Mesothelial cell of epicardium (in vitro differentiated cells): ENCODE measurements at places on chromosomes 13 and 19.

- peaks cover 8% of the 10 kb centered on the region for H3K4me1 ChIP-seq
- DNase-seq = no peak
- peaks cover 5% of the 10 kb centered on the region for H3K36me3 ChIP-seq
- no peak overlapping the region for H3K4me3 ChIP-seq
- no peak overlapping the region for H3K27ac ChIP-seq
Measured at GRCh38 chr19:11451327-11451870, 16.0 kb downstream of the PRKCSH start.

DNA sequence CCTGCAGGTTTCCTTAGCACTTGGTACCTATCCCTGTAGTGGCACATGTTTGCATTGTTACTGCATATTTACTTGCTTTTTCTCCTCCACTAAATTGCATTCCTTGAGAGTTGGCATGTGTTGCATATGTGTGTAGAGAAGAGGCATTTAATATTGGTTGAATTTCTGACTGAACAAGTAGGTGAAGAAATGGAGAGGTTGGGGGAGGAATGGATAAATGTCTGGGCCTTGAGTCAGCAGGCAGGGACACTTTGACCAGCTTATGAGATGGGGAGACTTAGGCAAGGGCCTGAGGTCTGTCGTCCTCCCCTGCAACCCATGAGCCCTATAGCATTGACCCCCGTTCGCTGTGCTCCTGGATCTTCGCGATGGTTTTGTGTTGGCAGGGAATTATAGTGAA is 2.0 kb upstream of the GPR18 start:
- H3K27me3 ChIP-seq = no peaks in the 10 kb centered on the region
- no peak overlapping the region for H3K27ac ChIP-seq
- DNase-seq = no peak
- H3K4me1 ChIP-seq = no peaks in the 10 kb centered on the region
- H3K36me3 ChIP-seq = peaks cover 8% of the 10 kb centered on the region
- H3K4me3 ChIP-seq = no peak overlapping the region

GRCh38 chr13:113176280-113176679 is 17.8 kb downstream of the PROZ start:
- H3K27ac ChIP-seq = no peak overlapping the region
- no peaks in the 10 kb centered on the region for H3K4me1 ChIP-seq
- DNase-seq = no peak
- peaks cover 38% of the 10 kb centered on the region for H3K36me3 ChIP-seq
- H3K27me3 ChIP-seq = no peaks in the 10 kb centered on the region

DNA sequence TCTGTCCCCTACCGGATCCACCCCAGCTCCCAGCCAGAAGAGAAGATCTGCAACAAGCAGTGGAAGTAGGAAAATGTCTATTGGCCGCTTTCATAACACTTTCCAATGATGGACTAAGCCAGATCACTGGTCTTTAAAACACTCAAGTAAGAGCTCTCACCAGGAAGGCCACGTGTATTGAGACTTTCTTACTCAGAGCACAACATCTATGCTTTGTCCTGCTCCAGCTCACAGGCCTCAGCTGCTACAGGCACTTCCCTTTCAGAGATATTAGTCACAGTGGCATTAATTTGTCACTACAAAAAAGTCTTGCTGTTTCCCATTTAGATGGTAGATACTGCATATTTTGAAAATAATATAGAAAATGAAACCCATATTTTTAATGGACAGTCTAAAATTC is 164.2 kb downstream of the ABCC4 start:
- no peak overlapping the region for H3K4me3 ChIP-seq
- no peak overlapping the region for H3K27ac ChIP-seq
- no peak for DNase-seq
- H3K27me3 ChIP-seq = peaks cover 3% of the 10 kb centered on the region
- H3K4me1 ChIP-seq = no peaks in the 10 kb centered on the region

DNA sequence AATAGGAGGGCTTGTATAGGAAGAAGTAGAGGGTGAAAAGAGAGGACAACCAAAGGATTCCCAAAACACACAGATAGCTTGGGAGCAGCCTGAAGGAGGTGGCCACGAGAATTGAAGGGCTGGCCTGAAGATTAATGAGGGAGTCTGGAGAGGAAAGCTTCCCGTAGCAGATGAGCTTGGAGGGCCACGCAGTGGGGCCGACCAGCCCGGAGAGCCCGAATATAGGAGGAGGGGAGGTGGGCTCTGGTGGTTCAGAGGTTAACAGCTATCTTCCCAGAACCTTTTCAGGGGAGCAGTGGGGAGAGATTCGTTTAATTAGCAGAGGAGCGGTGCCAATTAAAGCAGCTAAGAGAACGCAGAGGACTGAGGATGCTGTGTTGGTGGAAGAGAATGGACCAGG is 154.9 kb downstream of the STK24 start:
- H3K4me3 ChIP-seq = no peak overlapping the region
- peaks cover 76% of the 10 kb centered on the region for H3K36me3 ChIP-seq
- no peaks in the 10 kb centered on the region for H3K27me3 ChIP-seq
- H3K27ac ChIP-seq = no peak overlapping the region

- H3K27ac ChIP-seq = no peak overlapping the region
- H3K27me3 ChIP-seq = no peaks in the 10 kb centered on the region
- peaks cover 3% of the 10 kb centered on the region for H3K36me3 ChIP-seq
- H3K4me1 ChIP-seq = no peaks in the 10 kb centered on the region
Measured at GRCh38 chr19:56252699-56253422, 19.7 kb upstream of the EDDM13 start.

DNA sequence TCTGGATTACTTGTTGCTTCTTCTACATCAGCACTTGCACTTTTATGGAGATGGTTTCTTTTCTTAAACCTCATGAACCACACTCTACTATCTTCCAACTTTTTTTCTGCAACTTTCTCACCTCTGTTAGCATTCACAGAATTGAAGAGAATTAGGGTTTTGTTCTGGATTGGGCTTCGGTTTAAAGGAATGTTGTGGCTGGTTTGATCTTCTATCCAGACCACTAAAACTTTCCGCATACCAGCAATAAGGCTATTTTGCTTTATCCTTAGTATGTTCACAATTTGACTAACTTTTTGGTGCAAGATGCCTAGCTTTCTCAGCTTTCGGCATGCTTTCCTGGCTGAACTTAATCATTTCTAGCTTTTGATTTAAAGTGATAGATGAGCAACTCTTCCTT is 666.7 kb upstream of the MIR17HG start:
- no peak overlapping the region for H3K27ac ChIP-seq
- no peak for DNase-seq
- H3K4me1 ChIP-seq = peaks cover 2% of the 10 kb centered on the region
- peaks cover 2% of the 10 kb centered on the region for H3K27me3 ChIP-seq

DNA sequence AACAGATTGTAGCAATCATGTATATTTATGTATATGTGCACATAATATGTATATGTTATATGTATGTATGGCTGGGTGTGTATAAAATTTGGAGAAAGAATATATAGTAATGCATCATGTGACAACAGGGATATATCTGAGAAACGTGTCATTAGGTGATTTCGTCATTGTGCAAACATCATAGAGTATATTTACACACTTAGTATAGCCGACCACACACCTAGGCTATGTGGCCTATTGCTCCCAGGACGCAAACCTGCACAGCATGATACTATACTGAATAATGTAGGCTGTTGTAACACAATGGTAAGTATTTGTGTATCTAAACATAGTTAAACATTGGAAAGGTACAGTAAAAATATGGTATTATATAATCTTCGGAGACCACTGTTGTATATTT is 43.8 kb downstream of the ESD start:
- no peak for DNase-seq
- peaks cover 13% of the 10 kb centered on the region for H3K36me3 ChIP-seq
- no peak overlapping the region for H3K27ac ChIP-seq
- H3K27me3 ChIP-seq = peaks cover 2% of the 10 kb centered on the region
- H3K4me3 ChIP-seq = no peak overlapping the region
- H3K4me1 ChIP-seq = no peaks in the 10 kb centered on the region

DNA sequence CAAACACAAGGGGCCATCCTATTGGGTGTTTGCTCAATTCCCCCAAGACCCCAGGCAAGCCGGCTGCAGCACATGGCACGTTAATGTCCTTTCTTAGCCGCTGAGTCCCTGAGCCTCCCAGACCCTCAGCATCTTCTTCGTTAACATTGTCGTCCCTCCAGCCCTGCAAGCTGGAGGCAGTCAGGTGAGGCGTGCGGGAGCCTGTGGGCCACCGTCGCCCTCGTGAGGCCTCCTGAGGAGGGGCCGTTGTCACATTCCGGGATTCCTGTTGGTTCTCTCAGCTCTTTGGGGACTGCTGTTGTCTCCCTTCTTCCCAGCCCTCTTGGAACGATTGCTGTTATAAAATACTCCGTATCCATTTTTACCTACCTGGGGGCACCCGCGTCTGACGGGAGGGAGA is 140.6 kb downstream of the KDM4B start:
- H3K4me3 ChIP-seq = no peak overlapping the region
- H3K36me3 ChIP-seq = peaks cover 19% of the 10 kb centered on the region
- no peaks in the 10 kb centered on the region for H3K27me3 ChIP-seq
- H3K27ac ChIP-seq = no peak overlapping the region
- DNase-seq = no peak

DNA sequence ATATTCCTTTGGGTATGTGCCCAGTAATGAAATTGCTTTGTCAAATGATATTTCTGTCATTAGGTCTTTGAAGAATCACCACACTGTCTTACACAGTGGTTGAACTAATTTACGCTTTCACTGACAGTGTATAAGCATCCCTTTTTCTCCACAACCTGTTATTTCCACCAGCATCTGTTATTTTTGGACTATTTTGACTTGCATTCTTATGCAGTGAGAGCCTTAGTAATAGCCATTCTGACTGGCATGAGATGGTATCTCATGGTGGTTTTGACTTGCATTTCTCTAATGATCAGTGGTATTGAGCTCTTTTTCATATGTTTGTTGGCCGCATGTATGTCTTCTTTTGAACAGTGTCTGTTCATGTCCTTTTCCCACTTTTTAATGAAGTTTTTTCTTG is 92.0 kb upstream of the SPATA13 start:
- H3K27ac ChIP-seq = no peak overlapping the region
- no peaks in the 10 kb centered on the region for H3K27me3 ChIP-seq
- DNase-seq = no peak

DNA sequence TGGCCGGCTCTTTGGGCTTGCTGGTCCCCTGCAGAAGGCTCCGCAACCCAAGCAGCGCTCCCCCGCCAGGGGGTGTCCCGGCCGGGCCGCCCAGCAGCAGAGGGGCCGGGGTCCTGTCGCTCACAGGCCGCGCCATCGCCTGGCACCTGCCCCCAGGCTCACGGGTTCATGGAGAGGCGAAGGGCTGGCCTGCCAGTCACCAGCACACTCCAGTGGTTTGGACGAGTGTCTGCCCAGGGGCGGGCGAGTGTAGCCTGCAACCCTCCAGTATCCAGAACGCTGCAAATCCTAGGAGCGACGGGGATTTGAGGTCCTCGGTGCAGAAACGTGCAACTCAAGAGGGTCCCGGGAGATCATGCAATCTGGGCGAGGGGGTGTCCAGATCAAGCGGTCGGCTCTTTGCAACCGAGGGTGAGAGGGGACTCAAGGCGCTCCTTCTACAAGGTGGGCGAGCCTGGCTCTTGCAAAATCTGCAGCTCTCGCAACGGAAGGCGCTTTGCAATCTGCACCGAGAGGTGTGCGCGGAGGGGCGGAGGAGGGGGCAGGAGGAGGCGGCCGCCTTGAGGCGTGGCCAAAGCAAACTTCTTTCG is at the start of gene DBP:
Gene DBP, minus strand, starts transcription at position 521 of the 590 bp plus-strand sequence. Its CDS starts 385 bp downstream, at position 136.
- peaks cover 18% of the 10 kb centered on the region for H3K36me3 ChIP-seq
- H3K27me3 ChIP-seq = no peaks in the 10 kb centered on the region
- peak within 1 kb of the TSS; percentile 98 for H3K27ac ChIP-seq
- peak within 1 kb of the TSS; percentile 94 for H3K4me3 ChIP-seq
- no peak for DNase-seq

- peaks cover 11% of the 10 kb centered on the region for H3K36me3 ChIP-seq
- H3K27ac ChIP-seq = no peak overlapping the region
- DNase-seq = no peak
- no peaks in the 10 kb centered on the region for H3K27me3 ChIP-seq
- H3K4me3 ChIP-seq = no peak overlapping the region
- no peaks in the 10 kb centered on the region for H3K4me1 ChIP-seq
Measured at GRCh38 chr13:48446464-48446863, 33.6 kb upstream of the LPAR6 start.

DNA sequence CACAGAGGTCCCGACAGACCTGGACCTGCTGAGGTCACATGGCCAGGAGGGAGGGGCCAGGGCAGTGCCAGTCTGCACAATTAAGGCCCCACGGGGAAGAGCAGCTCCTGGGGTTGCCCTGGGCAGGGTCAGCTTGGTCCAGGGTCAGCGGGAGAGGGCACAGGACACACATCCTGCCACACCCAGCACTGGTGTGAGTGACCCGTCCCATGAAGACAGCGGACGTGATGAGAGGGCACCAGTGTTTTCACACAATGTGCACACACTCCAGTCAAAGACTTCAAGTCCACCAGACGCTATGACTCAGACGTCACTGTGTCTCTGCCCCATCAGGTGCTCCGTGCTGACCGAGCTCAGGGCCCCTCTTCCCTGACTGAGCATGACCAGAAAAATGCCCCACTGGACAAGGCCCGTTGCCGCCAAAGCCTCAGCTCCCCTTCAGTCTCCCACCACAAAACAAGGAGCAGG is 4.2 kb downstream of the TMEM259 start:
- H3K36me3 ChIP-seq = peaks cover 2% of the 10 kb centered on the region
- H3K27me3 ChIP-seq = peaks cover 2% of the 10 kb centered on the region
- H3K4me1 ChIP-seq = peaks cover 27% of the 10 kb centered on the region
- H3K4me3 ChIP-seq = peak overlapping the region; percentile 17
- no peak for DNase-seq
- H3K27ac ChIP-seq = peak overlapping the region; percentile 60

DNA sequence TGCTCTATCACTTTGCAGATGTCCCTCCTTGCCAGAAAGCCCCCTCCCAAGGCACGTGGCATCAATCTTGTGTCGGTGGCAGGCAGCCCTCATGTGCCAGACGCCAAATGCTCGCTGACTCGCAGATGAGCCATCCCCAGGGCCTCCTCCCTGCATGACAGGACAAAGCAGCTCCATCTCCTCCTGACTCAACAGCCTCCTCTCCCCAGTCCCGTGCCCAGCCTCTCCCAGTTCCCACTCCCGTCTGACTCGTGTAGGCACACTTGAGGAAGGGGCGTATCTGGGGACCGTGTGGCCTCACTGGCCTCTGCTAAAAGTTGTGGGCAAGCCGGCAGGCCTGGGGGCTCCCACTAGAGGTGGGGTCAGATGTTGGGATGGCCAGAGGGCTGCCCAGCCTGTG is 133.6 kb downstream of the STK24 start:
- no peak for DNase-seq
- no peaks in the 10 kb centered on the region for H3K4me1 ChIP-seq
- H3K36me3 ChIP-seq = peaks cover 34% of the 10 kb centered on the region
- H3K27ac ChIP-seq = peak overlapping the region; percentile 16
- no peak overlapping the region for H3K4me3 ChIP-seq

GRCh38 chr19:1968279-1969175 is 27.6 kb downstream of the CSNK1G2 start:
- H3K4me3 ChIP-seq = no peak overlapping the region
- peaks cover 7% of the 10 kb centered on the region for H3K36me3 ChIP-seq
- DNase-seq = no peak
- H3K27me3 ChIP-seq = no peaks in the 10 kb centered on the region
- H3K27ac ChIP-seq = no peak overlapping the region
- peaks cover 3% of the 10 kb centered on the region for H3K4me1 ChIP-seq
